ENCODE measurements at places on chromosomes 5 and 9.

- no peak for DNase-seq
These were observed 1.0 kb upstream of the TSLP start for GRCh38 chr5:111070272-111071134.

- DNase-seq, result no peak
These were observed 87.2 kb downstream of the PGM5 start for GRCh38 chr9:68443624-68444023.

GRCh38 chr9:15274425-15274824 lies 32.6 kb downstream of the TTC39B start:
- no peak for DNase-seq

GRCh38 chr5:149156435-149157083 lies 15.3 kb downstream of the ABLIM3 start:
- DNase-seq, result no peak

- no peak for DNase-seq
These were observed 24.8 kb downstream of the STX17 start for GRCh38 chr9:99931155-99931840.

DNA sequence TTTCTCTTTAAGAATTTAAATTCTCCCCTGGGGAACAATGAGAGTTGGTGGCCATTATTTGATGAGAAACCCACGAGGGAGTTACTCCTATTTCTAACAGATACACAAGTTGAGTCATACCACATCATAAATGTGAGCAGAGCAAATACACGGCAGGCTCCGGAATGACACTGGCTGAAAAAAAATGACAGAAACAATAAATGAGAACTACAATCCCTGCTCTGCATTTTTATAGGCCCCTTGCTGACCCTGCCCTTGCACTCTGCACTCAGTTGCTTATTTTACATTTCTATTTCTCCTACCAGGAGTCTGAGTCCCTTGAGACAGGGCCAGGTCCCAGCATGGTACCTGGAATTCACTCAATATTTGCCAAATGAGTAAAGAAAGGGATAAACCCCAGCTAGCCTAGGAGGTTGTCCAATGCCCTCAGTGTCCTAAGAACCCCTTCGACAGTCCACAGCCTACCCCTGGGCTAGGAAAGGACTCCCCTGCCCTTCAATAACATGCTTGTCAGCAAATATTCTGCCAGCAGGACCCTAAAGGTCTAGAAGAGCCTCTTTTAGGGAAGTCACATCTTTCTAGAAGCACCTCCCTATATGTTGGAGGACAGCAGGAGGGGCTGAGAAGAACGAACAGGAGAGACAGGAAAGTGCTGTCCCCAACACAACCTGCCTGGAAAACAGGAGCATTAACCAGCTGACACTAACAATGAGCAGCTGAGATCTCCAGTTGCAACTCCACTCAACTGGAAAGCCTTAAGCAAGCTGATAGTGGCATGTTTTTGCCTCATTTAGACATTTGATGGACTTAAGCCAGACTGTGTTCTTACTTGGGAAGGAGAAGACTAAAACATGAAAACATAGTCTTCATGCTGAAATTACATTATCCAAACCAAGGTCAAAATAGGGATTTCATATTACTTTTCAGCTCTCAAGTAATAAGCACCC lies 191.2 kb downstream of the ACTL7B start:
- DNase-seq, result no peak

DNA sequence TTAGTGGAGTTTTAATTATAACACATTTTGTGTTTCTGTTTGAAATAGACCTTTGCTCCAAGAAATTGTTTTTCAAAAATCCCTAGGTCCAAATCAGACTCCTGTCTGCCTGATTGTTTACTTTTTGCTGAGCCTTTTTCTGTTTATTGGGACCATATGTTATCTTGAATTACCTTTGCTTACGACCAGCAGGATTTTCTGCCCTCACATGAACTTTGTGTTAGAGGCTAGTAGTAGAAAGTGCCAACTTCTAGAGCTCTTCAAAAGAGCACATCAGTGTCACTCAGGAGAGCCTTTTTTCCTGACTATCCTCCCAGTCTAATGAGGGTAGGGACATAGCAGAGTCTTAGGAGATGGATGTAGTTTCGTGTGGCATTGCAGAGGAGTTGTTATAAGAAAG lies 10.2 kb downstream of the RECK start:
- DNase-seq, result no peak

- no peak for DNase-seq
These were observed 17.6 kb downstream of the DENND1A start for GRCh38 chr9:123912167-123912897.

DNA sequence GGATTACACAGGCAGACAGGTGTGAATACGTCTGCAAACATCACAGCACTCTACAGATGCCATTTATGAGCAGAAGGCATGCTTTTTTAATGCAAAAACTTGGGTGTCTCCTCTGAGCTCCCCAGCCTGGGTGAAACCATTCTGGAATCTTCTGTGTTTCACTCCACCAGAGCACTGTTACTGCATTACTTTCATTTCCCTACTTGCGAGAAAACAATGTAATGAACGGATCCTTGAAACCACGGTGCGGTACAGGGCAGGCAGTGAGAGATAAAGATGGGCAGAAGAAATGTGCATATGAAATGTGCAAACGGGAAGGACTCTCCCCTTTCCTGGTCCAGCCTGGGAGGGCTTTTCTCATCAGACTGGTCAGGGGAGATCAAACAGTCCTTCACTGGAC lies 584.3 kb upstream of the KLF4 start:
- DNase-seq, result no peak

- no peak for DNase-seq
These were observed 222.7 kb downstream of the ICE1 start for GRCh38 chr5:5645198-5645597.

DNA sequence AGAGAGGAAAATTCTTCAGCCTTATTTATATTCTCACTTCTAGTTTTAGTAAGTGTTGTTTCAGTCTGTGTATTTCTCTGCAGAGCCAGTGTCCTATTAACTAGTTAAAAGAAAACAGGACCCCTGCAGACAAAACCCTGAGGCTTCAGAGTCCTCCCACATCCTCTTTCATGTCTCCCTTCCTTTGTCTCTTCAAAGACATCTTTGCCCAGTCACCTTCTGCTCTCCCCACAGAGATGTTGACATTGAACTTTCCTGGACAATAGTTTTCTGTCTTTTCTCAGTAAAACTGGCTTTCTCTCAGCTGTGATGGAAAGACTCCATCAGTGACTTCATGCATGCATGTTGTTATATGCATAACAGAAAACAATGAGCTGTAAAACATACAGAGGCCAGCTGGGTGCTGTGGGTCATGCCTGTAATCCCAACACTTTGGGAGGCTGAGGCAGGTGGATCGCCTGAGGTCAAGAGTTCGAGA lies 20.2 kb downstream of the GRAMD2B start:
- DNase-seq, result no peak

GRCh38 chr9:761176-761792 lies 80.2 kb upstream of the DMRT1 start:
- no peak for DNase-seq

GRCh38 chr5:64807520-64807919 lies 38.8 kb downstream of the CWC27 start:
- no peak for DNase-seq

DNA sequence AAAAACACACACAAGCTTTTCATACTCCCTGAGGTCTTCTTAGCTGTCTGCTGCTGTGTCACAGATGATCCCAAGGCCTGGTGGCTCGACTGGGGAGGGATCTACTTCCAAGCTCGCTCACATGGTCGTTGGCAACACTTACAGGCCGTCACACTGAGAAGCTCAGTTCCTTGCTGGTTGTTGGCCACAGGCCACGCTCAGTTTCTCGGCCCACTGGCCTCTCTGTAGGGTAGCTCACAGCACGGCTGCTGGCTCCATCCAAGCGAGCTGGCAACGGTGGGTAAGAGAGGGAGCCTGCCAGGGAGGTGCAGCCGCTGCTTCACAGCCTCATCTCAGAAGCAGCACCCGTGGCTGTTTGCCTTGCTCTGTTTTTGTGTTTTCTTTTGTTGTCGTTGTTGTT lies 43.8 kb upstream of the GFPT2 start:
- DNase-seq, result no peak

DNA sequence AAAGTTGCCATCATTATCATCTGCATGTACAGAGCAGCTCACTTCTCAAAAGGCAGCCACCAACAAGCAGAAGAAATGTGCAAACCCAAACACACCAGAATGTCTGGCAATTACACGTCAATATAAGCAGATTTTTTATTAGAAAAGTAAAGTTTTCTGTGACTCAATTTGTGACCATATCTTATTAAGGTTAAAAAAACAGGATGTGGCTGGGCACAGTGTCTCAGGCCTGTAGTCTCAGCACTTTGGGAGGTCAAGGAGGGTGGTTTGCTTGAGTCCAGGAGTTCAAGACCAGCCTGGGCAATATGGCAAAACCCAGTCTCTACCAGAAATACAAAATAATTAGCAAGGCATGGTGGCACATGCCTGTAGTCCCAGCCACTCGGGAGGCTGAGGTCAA lies 176.7 kb downstream of the FANCC start:
- no peak for DNase-seq

- no peak for DNase-seq
These were observed 34.2 kb downstream of the PRKACG start for GRCh38 chr9:68979538-68980314.

DNA sequence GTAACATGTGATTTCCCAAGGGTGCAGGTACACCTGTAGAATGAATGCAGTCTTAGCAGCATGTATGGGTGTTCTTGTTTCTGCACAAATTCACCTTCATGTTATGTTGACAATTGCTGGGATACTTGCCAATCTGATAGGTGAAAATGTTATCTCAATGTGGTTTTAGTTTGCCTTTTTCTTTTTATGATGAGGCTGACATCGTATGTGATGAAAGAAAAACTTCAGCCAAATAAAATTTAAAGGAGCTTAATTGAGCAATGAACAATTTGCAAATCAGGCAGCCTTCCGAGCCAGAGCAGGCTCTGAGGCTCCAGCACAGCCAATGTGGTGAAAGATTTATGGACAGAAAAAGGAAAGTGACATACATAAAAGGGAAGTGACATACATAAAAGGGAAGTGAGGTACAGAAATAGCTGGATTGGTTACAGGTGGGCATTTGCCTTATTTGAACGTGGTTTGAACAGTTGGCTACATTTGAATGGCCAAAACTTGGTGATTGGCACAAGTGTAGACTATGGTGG lies 10.5 kb downstream of the TAL2 start:
- no peak for DNase-seq

DNA sequence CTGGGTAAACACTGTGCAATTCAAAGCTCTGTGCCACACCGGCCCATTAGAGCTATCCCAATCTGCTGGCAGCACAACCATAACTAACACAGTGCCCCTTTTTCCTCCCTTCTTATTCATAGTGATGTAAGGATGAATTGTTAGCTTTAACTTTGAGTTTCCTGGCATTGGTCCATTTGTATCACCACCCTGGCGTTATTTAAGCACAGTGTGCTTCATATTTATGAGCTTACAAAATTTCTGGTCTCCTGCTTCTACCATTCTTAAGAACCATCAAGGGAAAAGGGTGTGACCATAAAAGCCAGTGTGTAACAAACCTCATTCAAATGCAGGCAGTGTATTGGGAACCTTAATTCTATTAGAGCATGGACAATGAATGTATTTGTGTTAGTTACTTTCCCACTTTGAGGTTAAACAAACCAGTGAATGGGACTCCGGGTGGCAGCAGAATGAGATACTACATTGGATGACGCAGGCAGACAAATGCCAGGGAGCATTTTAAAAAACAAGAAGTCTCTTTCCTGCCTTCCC lies 222.6 kb downstream of the TMEM161B start:
- no peak for DNase-seq

GRCh38 chr5:137348759-137349158 lies 150.4 kb downstream of the SPOCK1 start:
- no peak for DNase-seq

- DNase-seq, result no peak
These were observed 62.8 kb downstream of the ERBIN start for GRCh38 chr5:65989158-65989557.

DNA sequence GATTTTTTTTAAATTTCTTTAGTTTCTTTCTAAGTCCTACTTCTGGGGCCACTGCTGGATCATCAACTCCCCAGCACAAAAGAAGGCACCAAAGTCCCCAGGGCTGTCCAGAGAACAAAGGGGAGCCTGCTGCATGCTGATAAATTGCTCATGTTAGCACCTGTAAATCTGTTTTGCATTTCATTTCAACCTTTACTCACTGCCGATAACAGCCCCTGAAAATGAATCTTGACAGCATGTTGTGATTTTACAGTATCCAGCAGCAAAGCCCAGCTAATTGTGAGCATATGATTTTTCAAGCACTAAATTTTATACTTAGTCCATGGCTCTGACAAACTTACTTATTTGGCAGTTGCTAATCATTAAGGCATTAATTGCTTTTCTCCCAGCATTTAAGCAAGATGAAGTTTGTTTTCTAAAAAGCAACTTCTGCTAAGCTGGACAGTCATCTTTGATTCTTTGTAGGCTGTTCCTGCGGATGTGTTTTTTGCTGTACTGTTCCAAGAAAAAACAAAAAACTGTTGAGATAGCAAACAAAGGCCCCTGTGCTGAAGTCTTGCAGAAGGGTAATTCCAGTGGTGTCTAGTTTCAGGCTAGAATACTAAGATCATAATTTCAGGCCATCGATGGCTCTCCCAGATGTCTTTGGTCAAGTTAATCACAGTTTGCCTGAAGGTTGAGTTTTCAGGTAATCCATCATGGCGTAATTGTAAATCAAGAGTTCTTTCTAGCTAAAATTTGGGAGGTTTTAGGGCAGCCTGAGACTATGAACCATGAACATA lies 73.1 kb upstream of the GAS1 start:
- DNase-seq, result no peak

DNA sequence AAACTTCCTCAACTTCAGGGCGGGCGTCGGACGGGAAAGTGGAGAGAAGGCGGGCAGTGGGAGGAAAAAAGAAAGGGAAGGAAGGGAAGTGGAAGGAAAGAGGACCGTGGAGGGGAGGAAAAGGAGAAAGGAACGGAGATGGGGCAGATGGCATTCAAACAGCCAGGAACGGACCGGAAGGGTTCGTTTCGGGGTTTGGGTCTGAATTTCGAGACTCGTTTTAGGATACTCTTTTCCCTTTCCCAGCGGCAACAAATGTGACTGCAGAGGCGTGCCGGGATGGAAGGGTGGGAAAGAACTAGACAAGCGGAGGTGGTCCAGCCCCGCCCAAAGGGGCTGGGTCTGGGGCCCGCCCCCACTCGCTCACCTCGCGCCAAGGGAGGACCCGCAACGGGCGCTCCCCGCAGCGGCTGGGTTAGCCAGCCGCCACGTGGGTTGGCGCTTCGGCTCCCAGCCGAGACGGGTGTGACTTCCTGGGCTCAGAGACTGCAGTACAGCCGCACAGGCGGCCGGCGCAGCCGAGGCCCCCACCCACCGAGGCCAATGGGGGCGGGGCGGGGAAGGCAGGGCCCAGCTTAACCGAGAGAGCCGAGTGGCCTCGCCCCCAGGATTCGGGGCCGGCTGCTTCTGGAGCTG lies 2.7 kb downstream of the VCAN start:
- DNase-seq, result no peak

DNA sequence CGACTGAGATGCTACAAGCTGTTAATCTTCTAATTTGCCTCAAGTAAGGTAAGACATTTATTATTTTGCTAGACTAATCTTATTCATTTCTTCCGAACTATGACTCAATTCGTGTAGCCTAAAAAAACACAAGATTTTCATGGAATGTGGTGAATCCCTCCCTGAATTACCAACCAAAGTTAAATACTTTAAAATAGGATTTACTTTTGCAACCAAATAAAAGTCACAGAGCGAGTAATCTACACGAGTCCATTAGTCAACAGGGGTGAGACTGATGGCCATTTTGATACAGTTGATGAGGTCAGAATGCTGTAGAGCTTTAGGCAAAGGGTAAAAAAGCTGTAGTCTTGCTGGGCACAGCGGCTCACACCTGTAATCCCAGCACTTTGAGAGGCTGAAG lies 13.1 kb upstream of the BNC2 start:
- DNase-seq, result no peak

GRCh38 chr5:20469792-20470191 lies 481.8 kb upstream of the CDH18 start:
- DNase-seq, result no peak

All from effector memory CD8-positive, alpha-beta T cell (primary cell).